Stimulated activated CD8-positive, alpha-beta memory T cell treated with anti-CD3 and anti-CD28 coated beads, Interleukin-7, amount 100 ng/mL, for 1 hour (primary cell): ENCODE measurements at places on chromosomes 2 and 18.

DNA sequence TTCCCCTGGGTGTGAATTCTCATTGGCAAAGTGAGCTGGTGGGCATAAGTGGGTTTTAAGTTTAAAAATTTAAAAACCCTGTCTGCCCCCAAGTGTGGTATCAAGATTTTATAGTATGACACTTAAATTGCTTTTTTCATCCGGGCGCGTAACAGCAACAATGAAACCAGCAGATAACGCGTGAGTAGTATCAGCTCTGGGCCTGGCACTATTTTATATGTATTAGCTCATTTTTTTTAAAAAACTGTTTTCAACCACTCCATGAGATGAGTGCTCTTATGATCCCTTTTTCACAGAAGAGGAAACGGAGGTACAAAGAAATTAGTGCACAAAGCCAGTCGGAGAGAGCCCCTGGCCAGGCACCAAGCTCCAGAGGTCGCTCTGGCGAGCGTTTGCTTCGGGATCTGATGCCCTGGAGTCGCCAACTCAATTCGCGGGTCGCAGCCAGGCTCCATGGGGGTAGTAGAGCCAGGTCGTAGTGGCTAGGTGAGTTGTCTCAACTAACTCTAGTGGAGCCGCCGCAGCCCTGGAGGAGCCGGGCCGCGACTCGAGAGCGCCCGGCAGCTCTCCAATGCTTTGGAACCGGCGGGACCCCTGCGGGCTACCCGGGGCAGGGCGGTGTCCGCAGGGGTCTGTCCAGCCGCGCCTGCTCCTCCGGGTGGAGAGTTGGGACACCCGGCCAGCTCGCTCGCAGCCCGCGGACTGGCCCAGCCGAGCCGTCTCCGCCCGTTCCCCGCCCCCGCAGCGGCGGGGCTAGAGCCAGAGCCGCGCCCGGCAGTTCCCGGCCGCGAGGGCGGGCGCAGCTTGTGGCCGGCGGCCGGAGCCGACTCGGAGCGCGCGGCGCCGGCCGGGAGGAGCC lies at the start of gene IL1R1:
Gene IL1R1 (plus strand): TSS at position 777 of the 859 bp plus-strand sequence. CDS start 14,979 bp downstream, outside the sequence.
- no peak for DNase-seq

GRCh38 chr2:169160926-169161481 lies 91.6 kb downstream of the DHRS9 start:
- DNase-seq, result no peak

GRCh38 chr2:70118798-70119454 lies 31.6 kb downstream of the PCBP1 start:
- no peak for DNase-seq

DNA sequence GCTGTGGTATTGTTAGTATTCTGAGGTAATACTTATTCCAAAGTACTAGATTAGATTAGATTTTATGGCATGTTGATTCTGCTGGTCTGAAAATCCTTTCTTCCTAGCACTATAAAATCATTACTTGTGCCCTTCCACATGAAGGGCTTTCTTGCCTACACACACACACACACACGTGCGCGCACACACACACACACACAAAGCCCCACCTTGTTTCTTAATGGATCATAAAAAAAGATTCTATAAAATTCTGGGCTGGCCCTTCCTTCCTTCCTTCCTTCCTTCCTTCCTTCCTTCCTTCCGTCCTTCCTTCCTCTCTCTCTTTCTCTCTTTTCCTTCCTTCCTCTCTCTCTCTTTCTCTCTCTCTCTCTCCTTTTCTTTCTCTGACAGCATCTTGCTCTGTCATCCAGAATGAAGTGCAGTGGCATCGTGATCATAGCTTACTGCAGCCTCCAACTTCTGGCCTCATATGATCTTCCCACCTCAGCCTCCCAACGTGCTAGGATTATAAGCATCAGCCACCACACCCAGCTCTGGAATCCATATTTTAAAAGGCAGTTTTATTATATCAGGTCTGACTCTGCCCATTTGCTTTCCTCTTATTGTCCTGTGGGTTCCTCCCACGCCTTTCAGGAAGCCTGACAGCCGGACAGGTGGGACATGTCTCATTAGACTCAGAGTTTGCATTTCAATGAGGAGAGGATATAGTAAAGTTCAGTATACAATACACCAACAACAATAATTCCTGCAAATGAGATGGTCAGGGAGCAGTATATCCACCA lies 321.1 kb downstream of the PIK3C3 start:
- no peak for DNase-seq

- no peak for DNase-seq
These were observed 25.8 kb downstream of the CREG2 start for GRCh38 chr2:101361522-101361921.

DNA sequence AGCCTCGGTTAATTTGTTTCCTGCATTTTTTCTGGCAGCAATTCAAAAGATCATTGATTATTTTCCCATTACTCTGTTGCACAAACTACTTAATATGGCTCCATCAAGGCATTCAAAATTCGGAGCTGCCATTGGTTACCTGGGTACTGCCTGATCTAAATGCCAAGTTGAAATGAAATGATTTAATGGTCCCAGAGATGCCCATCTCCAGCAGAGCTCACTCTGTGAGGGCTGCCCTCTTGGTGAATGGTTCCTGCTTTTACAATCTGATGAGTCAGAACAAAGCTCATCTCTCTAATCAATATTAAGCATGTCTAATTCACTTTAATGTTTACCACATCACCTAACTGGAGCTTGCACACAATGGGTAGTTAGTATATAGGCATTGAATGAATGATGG lies 126.1 kb downstream of the CTNNA2 start:
- DNase-seq, result no peak

DNA sequence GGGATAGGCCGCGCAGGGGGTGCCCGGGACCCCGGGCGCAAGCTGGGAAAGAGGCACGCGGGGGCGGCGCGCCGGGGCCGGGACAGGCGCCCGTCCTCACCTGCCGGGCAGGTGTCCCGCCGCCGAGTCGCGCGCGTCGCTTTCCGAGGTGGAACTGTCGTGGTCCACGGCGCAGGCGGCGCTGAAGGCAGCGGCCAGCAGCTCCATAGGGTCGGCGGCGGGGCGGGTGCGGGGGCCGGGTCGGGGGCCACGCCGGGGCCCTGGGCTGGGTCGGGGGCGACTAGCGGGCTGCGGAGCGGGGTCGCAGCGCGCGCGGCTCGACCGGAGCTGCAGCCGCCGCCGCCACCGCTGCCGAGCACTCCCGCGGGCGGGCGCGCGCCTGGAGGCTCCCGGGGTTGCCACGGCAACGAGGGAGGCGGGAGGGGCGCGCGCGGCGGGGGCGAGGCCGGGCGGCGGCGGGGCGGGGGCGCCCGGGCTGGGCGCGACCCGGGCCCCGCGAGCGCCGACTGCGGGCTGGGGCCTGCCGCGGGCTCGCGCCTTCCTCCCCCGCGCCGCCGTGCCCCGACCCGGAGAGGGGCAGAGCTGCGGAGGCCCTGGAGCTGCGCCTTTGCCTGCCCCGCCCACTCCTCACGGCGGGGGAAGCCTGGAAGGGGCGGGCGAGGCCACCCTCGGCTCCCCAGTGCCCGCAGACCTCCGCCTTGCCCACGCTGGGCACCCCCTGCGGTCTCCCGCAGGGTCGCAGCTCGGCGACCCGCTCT lies 57.9 kb downstream of the SNORC start:
- no peak for DNase-seq

DNA sequence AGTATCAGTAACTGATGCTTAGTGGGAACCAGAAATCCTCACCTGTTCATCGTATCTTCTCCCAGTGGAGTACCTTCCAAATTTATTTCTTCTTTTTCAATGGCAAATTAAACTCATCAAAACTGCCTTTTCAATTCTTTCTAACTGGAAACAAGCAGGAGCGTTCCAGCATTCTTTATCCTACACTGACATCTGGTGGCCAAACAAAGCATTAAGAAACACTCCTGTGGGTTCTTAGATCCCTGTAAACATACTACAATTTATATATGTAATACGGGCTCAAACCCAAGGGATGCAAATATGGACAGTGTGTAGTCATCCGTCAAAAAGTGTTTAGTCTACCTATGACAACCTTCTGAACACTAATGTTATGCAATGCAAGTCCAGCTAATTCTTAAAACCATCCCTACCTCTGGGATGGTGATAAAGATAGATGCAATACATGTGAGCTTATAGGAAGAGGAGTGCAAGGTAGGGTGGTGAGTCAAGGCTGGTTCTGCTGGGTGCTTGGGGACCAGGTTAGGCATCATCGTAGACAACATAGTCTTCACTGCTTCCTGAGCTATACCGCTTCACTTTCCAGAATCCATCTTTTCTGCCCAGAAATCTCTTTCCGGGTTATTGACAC lies 375.0 kb downstream of the CTNNA2 start:
- DNase-seq, result no peak
